HuH-7.5 (cell line): ENCODE measurements at places on chromosomes 7 and 10.

- no peak for DNase-seq
Measured at GRCh38 chr10:34348917-34349485, 466.1 kb downstream of the PARD3 start.

- no peak for DNase-seq
Measured at GRCh38 chr7:83305027-83305426, 142.3 kb upstream of the PCLO start.

GRCh38 chr10:21603721-21604120 is 69.7 kb downstream of the MLLT10 start:
- DNase-seq: no peak

- no peak for DNase-seq
Measured at GRCh38 chr7:44073664-44074348, 8.4 kb upstream of the PGAM2 start.

GRCh38 chr10:30583778-30584415 is 45.7 kb downstream of the LYZL2 start:
- DNase-seq: no peak

- no peak for DNase-seq
Measured at GRCh38 chr10:76430061-76430645, 998.7 kb downstream of the LRMDA start.

- DNase-seq: no peak
Measured at GRCh38 chr10:80909254-80909653, 371.6 kb downstream of the SH2D4B start.
